ENCODE measurements at places on chromosomes 12 and 14.

DNA sequence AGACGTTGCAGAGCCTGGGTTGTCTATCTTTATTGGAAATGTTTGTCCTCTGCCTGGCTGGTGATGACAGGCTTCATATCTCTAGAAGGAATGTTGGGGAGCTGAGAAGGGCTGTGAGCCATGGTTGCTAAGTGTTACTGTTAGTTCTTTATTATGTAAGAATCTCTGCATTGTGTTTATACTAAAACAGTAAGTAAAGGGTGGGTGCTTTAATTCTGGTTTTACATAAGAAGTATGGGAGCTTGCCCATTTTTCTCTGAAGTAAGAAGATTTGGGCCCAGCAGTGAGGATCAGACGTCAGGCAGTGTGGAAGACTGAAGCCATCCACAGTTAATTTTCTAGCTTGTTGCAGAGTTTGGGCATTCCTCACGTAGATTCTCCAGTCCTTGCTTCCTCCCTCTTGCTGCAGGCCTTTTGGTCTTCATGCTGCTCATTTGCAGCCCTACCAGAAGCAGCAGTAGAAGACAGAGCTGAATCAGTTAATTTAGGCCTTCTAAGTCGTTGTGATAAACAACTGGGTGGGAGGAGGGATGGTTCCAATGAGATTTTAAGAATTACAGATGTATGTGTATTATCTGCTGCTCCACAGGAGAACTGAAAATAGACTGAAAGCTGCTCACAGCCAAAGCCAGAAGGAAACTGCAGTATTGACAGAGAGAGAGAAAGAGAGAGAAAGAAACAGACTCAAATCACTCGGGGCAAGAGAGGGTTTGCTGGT, 21.4 kb downstream of the WNT5B start:
- peaks cover 9% of the 10 kb centered on the region for H3K4me1 ChIP-seq
- no peak overlapping the region for H3K27ac ChIP-seq
- peaks cover 21% of the 10 kb centered on the region for H3K27me3 ChIP-seq
- H3K4me3 ChIP-seq = no peak overlapping the region

DNA sequence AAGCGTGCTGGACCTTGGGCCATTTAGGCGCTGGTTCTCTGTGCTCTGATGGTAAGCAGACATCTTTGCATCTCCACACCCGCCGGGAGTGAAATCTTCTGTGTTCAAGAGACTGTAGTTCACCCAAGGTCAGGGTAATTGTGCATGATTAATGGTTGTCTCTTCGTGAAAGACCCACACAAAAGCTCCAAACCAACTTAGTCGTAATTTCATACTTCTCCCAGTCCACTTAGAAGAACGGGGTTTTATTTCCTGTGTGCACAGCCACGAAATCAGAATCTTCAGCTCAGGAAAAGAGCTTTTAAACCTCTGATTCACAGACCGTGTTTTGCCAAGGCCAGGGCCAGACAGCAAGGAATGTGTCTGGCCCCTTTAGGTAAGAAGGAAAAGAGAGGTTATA, 640.9 kb downstream of the MED13L start:
- H3K36me3 ChIP-seq = no peaks in the 10 kb centered on the region
- no peak for DNase-seq
- H3K4me3 ChIP-seq = no peak overlapping the region
- peaks cover 3% of the 10 kb centered on the region for H3K27me3 ChIP-seq
- H3K4me1 ChIP-seq = no peaks in the 10 kb centered on the region

DNA sequence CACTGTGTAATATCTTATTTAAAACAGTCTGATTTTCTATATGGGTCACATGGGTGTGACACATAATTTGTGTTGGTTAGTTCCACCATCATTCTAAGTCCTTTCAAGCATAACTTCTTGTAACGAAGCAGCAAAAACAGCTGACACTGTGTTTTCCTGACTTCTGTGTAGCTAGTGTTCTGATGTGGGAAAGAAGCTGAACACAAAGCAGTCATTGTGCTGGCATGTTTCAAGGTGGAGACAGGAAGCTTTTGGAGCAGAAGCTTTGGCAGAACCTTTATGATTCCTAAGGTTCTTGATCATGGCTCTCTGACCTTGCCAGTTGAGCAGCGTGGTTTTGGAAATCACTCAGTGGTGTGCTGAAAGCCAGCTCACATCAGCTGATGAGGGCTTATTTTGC, 351.7 kb upstream of the MDGA2 start:
- no peak overlapping the region for H3K27ac ChIP-seq
- no peaks in the 10 kb centered on the region for H3K27me3 ChIP-seq
- no peak for DNase-seq
- no peak overlapping the region for H3K4me3 ChIP-seq
- no peaks in the 10 kb centered on the region for H3K4me1 ChIP-seq

DNA sequence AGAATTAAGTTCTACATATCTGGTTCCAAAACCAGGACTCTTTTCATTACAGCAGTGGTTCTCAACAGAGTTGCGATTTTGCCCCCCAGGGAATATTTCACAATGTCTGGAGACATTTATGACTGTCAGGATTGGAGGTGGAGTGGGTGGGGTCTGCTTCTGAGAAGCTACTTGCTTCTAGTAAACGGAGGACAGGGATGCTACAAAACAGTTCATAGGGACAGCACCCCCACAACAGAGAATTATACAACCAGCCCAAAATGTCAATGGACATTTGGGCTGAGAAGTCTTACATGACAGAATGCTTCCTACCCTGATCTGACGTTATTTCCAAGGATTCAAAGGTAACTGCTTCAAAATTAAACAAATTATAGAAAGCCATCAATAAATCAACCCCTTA, 739 bp upstream of the SPATA7 start:
- H3K27me3 ChIP-seq = peaks cover 2% of the 10 kb centered on the region
- H3K27ac ChIP-seq = peak overlapping the region; percentile 56
- DNase-seq = no peak
- H3K4me1 ChIP-seq = peaks cover 7% of the 10 kb centered on the region

DNA sequence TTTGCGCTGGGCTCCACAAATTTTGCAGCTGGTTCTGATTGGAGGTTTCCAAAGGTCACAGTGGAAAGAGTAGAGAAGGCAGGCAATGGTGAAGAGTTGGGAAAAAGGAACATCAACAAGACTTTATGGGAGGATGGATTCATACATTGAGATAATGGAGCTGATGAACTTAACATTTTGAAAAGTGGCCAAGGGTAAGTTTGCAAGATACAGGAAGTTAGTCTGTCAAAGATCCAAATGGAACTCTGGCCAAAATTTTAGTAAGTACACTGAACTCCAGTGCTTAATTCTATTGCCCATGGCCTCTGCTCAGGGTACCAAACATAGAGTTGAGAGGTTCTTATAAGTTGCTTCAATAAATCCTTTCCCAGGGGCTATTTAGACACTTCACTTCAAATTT, 15.6 kb downstream of the CCER1 start:
- no peak overlapping the region for H3K27ac ChIP-seq
- no peak overlapping the region for H3K4me3 ChIP-seq
- H3K27me3 ChIP-seq = no peaks in the 10 kb centered on the region
- H3K4me1 ChIP-seq = no peaks in the 10 kb centered on the region
- no peaks in the 10 kb centered on the region for H3K36me3 ChIP-seq

DNA sequence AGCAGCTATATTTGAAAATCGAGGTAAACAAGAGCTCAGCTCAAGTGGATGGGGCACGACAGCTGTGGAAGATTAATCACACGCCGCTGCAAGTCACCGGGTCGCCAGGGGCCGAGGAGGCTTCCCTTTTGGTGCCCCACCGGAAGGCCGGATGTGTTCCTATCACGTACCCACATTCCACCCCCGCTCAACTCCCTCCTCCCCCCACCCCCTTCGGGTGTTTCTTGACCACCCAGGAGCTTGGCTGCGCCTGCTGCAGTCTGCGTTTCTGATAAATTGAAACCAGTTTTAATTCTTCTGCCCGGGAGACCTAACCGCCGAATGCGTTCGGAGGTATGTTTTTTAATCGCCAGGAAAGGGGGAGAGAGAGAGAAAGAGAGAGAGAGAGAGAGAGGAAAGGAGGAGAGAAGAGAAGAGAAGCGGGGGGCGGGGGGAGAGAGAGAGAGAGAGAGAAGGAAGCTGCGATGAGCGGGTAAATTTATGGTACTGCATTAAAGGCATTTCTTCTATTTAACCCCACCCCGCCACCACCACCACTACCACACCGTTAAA, 1.8 kb downstream of the SLC8A3 start:
- no peaks in the 10 kb centered on the region for H3K4me1 ChIP-seq
- peak overlapping the region; percentile 53 for H3K4me3 ChIP-seq
- no peak for DNase-seq
- H3K36me3 ChIP-seq = no peaks in the 10 kb centered on the region
- peaks cover 43% of the 10 kb centered on the region for H3K27me3 ChIP-seq
- no peak overlapping the region for H3K27ac ChIP-seq

- H3K27ac ChIP-seq = peak overlapping the region; percentile 7
- no peaks in the 10 kb centered on the region for H3K4me1 ChIP-seq
- H3K36me3 ChIP-seq = peaks cover 93% of the 10 kb centered on the region
- no peak overlapping the region for H3K4me3 ChIP-seq
Observed at GRCh38 chr14:100140452-100141078, 18.9 kb downstream of the DEGS2 start.

- H3K4me1 ChIP-seq = no peaks in the 10 kb centered on the region
- no peak for DNase-seq
- H3K36me3 ChIP-seq = no peaks in the 10 kb centered on the region
- no peak overlapping the region for H3K27ac ChIP-seq
- H3K4me3 ChIP-seq = no peak overlapping the region
Observed at GRCh38 chr14:84003346-84003745, 1526.6 kb upstream of the FLRT2 start.

DNA sequence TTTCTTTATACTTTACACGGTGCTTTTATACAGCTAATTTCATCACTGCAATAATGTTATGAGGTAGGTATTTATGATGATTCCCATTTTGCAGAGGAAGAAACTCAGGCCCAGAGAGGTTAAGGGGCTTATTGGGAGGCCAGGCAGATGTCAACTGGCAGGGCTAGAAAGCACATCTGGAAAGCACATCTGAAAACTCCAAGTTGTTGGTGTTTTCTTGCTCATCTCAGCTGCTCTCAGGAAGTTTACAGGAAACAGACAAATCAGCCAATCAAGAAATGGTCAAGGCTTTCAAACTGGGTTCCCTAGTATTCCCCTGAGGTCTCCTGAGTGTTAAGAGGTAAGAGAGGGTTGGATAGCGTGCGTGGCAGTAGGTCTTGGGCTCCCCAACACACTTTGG, 124.1 kb upstream of the MED13L start:
- H3K27ac ChIP-seq = no peak overlapping the region
- H3K27me3 ChIP-seq = peaks cover 4% of the 10 kb centered on the region
- DNase-seq = no peak
- no peaks in the 10 kb centered on the region for H3K36me3 ChIP-seq
- no peak overlapping the region for H3K4me3 ChIP-seq

- no peak overlapping the region for H3K4me3 ChIP-seq
- no peak for DNase-seq
- H3K27ac ChIP-seq = no peak overlapping the region
Observed at GRCh38 chr12:97752129-97752528, 289.5 kb downstream of the RMST start.

GRCh38 chr12:2895511-2895910, 4.8 kb downstream of the TULP3 start:
- no peaks in the 10 kb centered on the region for H3K36me3 ChIP-seq
- no peak for DNase-seq
- H3K4me1 ChIP-seq = peaks cover 12% of the 10 kb centered on the region
- H3K27ac ChIP-seq = no peak overlapping the region
- H3K4me3 ChIP-seq = no peak overlapping the region

DNA sequence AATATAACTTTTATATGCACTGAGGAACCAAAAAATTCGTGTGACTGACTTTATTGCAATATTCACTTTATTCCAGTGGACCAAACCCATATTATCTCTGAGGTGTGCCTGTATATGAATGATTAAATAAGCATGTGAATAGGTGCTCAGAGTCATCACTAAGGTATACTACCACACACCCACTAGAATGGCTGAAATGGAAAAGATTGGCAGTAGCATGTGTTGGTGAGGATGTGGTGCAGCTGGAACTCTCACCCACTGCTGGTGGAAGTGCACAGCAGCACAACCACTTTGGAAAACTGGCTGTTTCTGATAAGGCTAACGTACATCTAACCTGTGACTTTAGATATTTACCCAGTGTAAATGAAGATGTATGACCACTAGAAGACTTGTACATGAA, 36.8 kb downstream of the GOLGA5 start:
- no peaks in the 10 kb centered on the region for H3K4me1 ChIP-seq
- H3K27me3 ChIP-seq = no peaks in the 10 kb centered on the region
- H3K27ac ChIP-seq = no peak overlapping the region
- H3K4me3 ChIP-seq = no peak overlapping the region

DNA sequence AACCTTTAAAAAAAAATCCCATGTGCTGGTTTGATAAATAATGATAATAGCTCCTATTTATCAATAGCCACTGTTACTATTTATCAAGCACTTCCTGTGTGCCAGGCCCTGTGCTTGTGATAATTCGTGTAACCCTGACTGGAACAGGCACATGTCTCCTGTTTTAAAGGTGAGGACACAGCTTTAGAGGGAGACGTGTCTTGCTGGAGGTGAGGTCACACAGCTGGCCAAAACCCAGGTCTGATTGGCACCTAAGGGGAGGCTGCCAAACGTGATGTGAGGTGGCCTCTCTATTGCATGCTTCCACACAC, 156.6 kb downstream of the VRK1 start:
- H3K4me3 ChIP-seq = no peak overlapping the region
- H3K27ac ChIP-seq = no peak overlapping the region
- no peaks in the 10 kb centered on the region for H3K27me3 ChIP-seq
- H3K36me3 ChIP-seq = no peaks in the 10 kb centered on the region
- no peak for DNase-seq
- H3K4me1 ChIP-seq = no peaks in the 10 kb centered on the region

GRCh38 chr12:132063491-132063890, 80.6 kb downstream of the DDX51 start:
- H3K4me3 ChIP-seq = no peak overlapping the region
- H3K27me3 ChIP-seq = no peaks in the 10 kb centered on the region
- no peak overlapping the region for H3K27ac ChIP-seq
- no peak for DNase-seq

- H3K27me3 ChIP-seq = no peaks in the 10 kb centered on the region
- no peaks in the 10 kb centered on the region for H3K4me1 ChIP-seq
- no peak for DNase-seq
- H3K36me3 ChIP-seq = no peaks in the 10 kb centered on the region
Observed at GRCh38 chr12:21538061-21538653, 12.1 kb downstream of the SPX start.

DNA sequence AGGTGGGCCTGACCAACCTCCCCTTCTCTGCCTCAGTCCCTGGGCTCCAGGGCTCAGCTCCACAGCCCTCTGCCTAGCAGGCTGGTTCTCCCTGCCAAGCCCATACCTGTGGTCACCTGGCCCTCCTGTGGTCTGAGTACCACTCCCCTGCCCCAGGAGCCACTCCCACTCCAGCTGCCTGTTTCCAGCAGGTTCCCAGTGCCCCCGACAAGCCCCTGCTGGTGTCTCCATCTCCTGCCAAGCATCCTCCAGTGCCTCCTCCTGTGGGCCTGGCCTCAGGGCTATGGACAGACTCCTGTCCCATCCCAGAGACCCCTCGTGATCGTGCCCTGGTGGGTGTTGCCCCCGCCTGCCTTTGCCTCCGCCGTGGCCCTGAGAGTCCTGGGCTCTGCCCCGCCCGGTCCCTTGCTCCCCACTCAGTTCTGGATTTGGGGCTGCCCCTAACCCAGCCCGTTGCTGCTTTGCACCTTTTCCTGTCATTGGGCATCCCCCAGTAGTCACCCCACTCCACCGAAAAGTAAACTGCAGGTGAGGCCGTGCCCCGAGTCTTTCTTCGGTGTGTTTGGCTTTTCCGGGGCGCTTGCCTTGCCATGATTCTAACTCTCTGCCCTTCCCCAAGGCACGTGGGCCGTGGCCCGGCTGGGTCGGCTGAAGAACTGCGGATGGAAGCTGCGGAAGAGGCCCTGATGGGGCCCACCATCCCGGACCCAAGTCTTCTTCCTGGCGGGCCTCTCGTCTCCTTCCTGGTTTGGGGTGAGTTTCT, 9.8 kb downstream of the MEG3 start:
- no peak overlapping the region for H3K27ac ChIP-seq
- no peaks in the 10 kb centered on the region for H3K36me3 ChIP-seq
- no peak for DNase-seq
- no peak overlapping the region for H3K4me3 ChIP-seq
- H3K27me3 ChIP-seq = peaks cover 54% of the 10 kb centered on the region
